ENCODE measurements at places on chromosomes 5 and 9. TPM values are rescaled to one million over a fixed set of nuclear protein-coding genes. Genes with fewer than 3 reads are reported as not detected.

The ZCCHC7 gene
- total RNA-seq: 27.0 TPM

The LIX1 gene
- total RNA-seq: 12.0 TPM

The PCDHGC3 gene
- total RNA-seq: 82.9 TPM

The PCDHGB5 gene
- total RNA-seq: 3.9 TPM

The CAMK4 gene
- total RNA-seq: 11.7 TPM

DNA sequence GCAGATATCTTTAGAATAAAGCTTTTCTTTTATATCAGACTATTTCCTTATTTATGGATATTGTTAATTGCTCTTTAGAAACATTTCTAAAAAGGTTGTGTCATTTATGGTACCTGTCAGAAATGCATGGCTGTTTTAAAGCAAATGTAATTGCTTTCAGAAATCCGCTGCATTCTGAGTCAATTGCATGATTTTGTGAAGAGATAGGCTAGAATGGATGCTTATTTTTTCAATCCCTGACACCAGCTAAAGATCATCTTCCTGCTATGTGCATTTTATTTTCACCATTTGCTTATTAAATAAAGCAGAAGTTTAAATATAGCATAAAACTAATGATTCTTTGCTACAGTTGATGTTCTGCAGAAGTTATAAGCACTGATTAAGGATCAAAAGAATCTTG lies 170.2 kb upstream of the C9orf72 start:
- no peak for DNase-seq
